ENCODE measurements at places on chromosomes 1 and 21.

DNA sequence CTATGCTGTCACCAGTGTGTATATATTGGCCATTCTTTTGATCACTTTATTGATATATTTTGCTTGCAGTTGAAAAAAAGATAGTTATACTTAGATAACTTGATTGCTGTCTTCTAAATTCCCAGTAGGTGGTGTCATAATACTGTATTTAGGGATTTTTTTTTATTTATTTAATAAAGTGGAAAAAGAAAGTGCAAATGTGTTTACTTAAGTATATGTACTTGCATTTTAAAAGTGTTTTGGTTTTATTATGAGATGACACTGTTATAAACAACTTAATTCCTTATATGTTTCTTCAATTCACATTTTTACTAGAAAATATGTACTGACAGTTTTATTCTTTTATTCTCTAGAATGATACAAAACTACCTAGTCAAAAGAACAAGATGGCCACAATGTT lies 164.8 kb downstream of the USP25 start:
- peak; percentile 51 for DNase-seq

DNA sequence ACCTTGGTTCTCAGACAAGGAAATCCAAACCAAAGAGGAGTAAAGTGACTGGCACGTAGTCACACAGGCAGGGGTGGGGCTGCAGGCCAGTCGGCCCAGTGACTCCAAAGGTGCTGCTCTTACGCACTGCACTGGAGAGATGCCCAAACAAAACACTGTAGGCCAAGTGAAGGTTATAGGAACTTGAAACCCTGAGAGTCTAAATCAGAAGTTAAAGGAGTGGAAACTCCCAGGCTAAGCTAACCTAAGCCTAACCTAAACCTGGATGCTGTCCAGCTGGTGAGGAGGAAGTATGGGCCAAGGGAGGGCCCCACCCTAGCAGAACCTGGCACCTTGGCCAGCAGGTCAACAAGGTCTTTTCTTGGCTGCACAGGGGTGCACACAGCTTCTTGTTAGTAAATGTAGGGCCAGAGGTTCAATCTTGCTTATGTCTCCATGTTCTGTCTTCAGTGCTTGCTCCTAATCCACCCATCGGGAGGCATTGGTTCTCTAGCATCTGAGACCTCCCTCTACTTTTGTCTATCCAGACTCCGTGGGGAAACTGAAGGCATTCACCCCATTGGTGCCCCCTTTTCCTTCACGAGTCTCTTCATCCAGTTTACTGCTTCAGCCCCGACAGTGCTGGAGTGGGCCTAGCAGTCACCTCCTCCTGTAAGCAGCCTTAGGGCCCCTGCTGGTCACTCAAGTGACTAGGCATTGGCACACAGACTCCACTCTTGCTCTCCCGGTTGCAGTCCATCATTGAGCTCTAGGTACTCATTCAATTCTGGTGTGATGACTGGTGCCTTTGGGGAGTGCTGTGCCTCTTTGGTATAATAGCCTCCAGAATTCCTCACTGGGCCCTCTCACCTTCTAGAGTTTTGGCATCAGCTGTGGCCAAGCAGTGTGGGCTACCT lies 12.9 kb upstream of the TMEM125 start:
- DNase-seq = no peak

DNA sequence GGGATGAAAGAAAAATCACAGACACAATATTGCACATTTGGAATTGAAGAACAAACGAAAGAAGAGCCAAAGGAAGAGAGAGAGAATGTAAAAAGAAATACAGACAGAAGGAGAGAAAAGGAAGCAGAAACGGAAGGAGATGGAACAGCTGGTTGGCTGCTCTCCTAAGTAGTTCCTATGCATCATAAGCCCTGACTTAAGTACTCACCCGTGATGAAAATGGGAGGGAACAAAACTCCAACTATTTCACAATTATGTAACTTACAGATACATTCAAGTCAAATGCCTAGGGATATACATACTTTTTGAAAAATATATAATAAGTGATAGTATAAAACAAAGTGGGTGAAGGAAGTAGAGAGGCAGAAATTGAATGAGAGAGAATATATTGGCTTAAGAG lies 88.5 kb downstream of the TTLL7 start:
- DNase-seq = peak; percentile 17

DNA sequence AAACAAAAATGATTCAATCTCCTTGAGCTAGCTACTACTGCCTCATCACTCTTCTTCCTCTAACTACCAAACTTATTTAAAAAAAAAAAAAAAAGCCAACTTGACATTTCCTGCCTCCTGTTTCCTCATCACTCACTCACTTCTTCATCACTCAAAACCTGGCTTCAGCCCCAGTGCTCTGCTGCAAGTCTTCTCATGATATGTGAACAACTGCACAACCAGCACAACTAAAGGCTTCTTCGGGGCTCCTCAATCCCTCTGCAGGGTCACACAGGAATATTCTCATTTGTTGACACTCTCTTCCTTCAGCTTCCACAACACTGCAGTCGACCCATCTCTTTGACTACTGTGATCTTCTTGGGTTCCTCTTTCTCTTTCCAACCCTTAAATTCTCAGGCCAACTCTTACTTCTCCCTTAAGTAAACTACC lies 7.6 kb downstream of the MTF1 start:
- DNase-seq = peak; percentile 63

- peak; percentile 73 for DNase-seq
Measured at GRCh38 chr1:172980456-172980855, 70.3 kb downstream of the TNFSF18 start.

DNA sequence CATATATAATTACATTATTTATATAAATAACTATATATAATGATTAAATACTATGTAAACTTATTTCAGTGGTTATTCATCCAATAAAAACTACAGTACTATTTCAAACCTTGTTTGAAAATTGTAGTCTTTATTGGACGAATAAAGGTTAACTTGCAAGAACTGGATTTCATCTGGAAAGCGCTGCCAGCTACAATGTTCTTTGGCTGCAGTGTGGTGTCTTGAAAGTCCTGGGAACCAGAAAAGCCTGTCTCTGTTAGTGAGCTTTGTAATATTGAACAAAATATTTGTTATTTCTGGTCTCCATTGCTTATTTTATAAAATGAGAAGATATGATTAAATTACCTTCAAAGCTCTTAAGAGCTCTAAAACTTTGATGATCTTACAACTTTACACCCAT lies 763.6 kb downstream of the ADGRL2 start:
- DNase-seq = no peak

DNA sequence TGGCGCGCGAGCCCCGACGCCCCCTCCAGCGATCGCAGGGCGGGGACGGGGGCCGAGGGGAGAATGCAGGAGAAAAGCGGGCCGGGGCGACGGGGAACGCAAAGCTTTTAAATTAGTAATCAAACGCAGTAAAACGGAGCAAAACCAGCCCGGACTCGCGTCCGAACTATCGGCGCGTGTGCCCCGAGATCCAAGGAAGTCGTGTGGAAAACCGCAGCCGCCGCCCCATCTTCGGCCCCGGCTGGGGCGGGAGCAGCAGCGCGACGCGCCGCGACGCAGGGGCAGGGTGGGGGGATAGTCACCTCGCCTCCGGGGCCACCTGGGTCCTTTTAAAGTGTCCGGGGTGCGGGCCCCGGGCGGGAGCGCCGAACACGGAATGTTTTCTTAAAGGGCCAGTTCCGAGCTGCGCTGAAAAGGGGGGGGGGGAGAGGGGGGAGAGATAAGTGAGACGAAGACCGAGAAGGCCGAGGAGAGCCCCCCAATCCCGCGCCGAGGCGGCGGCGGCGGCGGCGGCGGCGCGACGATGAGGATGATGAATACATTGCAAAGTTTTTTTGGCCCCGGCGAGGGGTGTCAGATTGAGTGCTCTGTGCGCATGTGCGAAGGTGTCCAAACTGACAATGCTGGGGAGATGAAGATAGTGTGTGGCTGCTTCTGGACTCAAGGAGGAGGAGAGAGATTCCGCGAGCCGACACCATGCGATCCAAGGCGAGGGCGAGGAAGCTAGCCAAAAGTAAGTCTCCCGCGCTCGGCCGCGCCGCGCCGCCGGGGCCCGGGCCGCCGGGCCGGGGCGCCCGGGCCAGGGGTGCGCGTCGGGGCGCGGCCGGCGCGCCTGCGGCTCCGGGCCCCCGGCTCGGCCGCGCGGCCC lies at the start of gene PRDM16:
PRDM16 (plus strand) TSS at position 640 of the 868 bp plus-strand sequence; CDS start at position 697, 57 bp downstream.
- DNase-seq = peak; percentile 58

DNA sequence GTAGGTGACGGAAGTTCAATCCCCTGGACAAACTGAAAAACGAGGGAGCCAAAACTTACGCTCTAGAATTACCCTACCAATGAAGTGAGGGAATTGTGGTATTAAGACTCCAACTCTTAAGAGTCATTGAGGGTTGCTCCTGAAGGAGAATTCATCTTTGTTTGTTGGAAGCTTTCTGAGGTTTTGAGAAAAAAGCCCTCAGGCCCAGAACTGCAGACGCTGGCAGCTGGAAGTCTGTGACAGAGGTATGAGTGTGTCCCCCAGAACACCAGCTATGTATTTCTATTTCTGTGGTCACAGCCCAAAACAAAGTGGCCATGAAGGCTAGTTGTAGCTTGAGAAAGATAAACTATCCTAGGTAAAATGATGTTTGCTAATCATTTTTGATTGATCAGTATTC lies 438.8 kb upstream of the B3GALT2 start:
- peak; percentile 6 for DNase-seq

DNA sequence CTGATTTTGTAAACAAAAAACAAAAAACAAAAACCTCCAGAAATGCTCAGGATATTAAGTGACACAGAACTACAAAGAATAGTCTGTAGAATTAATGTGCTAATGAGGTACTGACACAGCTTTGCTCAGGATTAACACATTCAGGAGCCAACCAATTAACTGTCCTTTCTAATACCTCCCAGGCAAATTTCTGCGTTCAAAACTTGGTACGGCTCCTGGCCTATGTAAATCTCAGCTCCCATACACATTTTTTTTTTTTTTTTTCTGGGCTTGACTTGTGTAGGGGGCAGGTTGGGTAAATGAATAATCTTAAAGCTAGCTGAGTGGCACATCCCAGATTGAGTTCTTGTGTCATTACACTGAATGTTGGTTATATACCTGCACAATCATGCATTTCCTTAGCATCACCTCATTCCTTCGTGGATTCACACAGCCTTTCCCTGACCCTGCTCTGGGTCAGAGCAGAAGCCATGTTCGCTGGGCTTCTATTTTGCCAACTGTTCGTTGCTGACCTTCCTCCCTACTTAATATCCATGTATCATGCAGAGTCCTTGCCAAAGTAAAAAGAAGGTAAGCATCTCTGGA lies 12.6 kb upstream of the IER5 start:
- no peak for DNase-seq
